ENCODE measurements at places on chromosomes 6 and 20.

GRCh38 chr6:110682460-110682853 is 132.8 kb downstream of the CDK19 start:
- DNase-seq, result peak; percentile 47

GRCh38 chr6:93964321-93964720 is 545.0 kb upstream of the EPHA7 start:
- no peak for DNase-seq

DNA sequence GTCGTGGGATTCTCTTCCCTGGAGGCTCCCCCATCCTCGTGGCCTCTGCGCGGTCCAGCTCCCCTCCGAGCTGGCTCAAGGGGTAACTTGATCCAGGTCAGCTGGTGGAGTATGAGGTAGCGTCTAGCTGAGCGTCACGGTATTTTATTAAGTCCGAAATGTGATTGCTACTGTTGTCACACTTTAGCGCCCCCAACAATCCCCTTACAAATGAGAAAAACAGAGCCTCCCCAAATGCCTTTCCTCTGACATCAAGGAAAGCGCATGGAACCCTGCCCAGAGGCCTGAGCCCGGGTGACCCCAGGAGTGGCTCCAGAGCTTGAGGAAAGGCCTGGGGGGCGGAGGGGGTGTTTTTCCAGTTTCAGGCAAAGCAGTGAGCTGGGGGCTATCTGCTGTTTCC is 192.4 kb downstream of the ZMYND8 start:
- DNase-seq, result no peak

- no peak for DNase-seq
These were observed 179.3 kb downstream of the TBXT start for GRCh38 chr6:165988302-165988756.

DNA sequence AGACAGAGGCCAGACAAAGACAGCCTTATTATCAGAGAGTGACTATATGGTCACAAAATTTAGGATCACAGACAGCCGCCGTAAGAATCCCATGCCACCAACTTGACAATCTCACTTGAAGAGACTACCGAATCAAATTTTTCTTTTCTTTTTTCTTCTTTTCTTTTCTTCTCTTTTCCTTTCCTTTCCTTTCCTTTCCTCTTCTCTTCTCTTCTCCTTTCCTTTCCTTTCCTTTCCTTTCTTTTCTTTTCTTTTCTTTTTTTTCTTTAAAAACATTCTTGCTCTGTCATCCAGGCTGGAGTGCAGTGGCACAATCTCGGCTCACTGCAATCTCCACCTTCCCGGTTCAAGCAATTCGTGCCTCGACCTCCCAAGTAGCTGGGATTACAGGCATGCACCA is 1.2 kb upstream of the EPPIN start:
- no peak for DNase-seq

DNA sequence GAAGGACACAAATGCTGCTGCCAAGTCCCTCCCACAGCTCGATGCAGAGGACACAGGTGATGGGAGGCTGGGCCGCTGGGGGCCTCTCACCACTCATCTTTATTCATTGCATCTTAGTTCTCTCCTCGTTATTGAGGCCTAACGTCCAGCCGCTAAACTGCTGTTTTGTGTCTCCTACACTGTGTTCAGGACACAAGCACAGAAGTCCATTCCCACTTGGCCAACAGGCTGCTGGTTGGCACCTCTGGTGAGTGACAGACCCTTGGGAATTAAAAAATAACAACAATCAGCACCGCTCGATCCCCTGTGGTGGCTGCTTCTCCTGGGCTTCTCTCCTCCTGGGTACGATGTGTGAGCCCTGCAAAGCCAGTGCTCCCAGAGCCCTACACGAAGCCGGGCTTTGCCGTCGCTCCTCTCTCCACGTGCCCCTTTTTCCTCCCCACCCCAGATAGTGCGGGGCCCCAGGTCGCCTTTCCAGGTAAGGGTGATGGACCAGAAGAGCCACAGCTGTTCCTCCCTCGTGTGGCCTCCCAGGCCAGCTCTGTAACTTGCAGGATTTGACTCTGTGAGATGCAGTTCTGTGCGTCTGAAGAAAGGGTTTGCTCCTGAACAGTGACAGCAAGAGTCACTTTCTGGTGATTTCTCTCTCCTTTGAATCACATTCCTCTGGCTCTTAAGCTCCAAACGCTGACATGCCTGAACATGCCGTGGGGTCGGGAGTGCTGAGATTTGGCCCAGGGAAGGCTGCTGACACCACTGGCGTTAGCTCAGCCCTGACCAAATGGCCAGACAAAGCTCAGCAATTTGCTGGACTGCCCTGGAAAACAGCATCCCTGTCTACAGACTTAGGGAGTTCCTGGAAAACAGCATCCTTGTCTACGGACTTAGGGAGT is 59.3 kb downstream of the DLL1 start:
- no peak for DNase-seq

GRCh38 chr20:32663335-32664011 is 10.3 kb downstream of the C20orf203 start:
- no peak for DNase-seq

GRCh38 chr6:170221753-170222400 is 69.0 kb downstream of the DLL1 start:
- DNase-seq, result no peak

DNA sequence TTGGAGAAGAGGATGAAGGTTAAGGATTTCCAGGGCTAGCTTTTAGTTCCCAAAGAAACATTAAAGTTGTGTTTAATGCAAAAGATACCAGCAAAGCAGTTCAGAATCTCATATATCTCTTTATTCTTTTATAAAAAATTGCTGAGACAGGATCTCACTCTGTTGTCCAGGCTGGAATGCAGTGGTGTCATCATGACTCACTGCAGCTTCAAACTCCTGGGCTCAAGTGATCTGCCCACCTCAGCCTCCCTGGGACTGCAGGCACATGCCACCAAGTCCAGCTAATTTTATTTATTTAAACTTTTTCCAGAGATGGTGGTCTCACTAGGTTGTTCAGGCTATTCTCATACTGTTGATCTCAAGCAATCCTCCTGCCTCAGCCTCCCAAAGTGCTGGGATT is 41.1 kb upstream of the CAP2 start:
- no peak for DNase-seq

- DNase-seq, result no peak
These were observed 51.1 kb upstream of the PREP start for GRCh38 chr6:105453968-105454367.

- DNase-seq, result no peak
These were observed 83.8 kb upstream of the ELOVL5 start for GRCh38 chr6:53432318-53433161.

DNA sequence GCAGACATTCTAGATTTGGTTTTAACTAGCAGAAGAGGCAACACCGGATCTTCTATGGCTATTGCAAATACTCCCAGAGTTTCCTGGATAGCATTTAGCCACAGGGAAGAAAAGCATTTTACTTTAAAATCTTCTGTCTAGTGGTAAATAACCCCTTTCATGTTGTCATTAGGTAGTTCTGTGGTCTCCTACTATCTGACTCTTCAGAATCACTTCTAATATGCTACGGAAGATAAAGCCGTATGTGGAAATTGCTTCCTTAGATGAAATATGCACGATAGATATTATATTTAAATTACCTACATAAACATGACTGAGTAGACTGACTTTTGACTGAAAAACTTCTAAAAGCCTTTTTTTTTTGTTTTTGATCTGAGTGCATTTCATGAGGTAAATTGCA is 759 bp downstream of the CRISP3 start:
- no peak for DNase-seq

GRCh38 chr6:157088841-157089240 is 234.5 kb downstream of the TMEM242 start:
- DNase-seq, result no peak

GRCh38 chr6:104173668-104174067 is 686.1 kb downstream of the HACE1 start:
- DNase-seq, result no peak

- no peak for DNase-seq
These were observed 196.2 kb upstream of the PRDM1 start for GRCh38 chr6:105889902-105890301.

DNA sequence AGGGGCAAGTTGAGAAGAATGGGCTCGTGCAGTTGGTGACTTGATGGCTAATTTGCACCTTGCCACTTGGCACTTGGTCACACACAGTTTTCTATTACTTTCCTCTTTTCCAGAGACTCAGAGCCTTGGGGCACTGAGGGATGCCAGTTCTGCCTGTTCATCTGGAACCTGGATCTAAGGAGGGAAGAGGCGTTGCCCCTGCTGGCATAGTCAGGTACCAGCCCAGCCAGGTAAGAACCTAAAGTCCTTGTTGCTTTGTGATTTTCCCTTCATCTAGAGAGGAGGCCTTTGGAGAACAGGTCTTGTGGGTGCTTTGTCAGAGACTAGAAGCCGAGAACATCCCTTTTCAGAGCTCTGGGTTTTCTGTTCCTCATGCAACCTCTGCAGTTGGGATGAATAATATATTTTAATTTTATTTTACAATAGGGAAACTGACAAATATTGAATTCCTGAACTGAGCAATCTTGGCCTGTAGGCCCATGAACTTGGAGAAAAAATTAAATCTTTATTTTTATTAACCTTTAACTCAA is 11.4 kb downstream of the SYTL3 start:
- DNase-seq, result no peak

- DNase-seq, result no peak
These were observed 30.9 kb downstream of the MAP3K5 start for GRCh38 chr6:136761227-136761922.

DNA sequence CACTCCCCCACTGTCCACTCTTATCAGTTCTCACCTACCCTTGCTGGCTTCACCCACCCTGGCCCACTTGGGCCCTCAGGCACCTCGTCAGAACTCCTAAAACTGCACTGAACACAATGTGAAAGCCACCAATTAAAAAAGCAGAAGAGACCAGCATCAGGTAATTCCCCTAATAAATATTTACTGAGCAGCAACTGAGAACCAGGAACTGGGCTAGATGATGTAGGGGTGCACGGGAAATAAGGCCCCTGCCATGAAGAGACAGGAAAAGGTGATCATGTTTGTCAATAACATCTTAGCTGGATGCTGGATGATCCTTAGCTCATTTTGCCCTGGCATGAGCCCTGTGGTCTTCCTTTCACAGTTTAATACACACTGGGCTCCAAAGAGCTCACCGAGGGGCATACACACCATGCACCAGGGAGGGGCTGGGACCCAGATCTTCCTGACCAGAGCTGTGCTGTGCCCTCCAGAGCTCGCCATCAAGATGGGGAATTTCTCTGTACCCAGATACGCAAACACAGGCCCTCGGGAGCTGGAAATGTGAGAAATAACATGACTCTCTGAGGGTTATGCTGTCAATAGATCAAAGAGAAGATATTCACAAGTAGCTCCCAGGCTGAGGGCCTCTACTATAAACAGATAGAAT is 113.6 kb upstream of the SLC22A16 start:
- DNase-seq, result no peak

- no peak for DNase-seq
These were observed 20.7 kb downstream of the SERPINB6 start for GRCh38 chr6:2950713-2951112.

DNA sequence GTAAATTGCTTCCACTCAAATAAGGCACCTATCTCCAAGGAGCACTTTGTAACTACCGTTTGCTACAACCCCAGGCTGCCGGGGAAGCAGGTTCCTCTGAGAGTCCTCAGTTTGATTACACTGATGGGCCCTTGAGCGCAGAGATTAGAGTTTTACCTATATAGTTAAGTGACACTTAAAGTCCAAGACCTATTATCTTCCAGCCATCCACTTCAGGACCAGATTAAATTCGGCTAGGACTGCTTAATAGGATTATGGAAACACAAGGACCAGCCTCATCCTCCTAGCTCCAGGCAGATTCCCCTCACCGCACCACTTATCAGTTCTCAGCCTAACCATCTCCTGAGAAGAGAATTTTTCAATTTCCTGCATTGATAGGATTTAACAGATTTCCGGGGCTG is 64.7 kb upstream of the TIAM2 start:
- DNase-seq, result no peak

DNA sequence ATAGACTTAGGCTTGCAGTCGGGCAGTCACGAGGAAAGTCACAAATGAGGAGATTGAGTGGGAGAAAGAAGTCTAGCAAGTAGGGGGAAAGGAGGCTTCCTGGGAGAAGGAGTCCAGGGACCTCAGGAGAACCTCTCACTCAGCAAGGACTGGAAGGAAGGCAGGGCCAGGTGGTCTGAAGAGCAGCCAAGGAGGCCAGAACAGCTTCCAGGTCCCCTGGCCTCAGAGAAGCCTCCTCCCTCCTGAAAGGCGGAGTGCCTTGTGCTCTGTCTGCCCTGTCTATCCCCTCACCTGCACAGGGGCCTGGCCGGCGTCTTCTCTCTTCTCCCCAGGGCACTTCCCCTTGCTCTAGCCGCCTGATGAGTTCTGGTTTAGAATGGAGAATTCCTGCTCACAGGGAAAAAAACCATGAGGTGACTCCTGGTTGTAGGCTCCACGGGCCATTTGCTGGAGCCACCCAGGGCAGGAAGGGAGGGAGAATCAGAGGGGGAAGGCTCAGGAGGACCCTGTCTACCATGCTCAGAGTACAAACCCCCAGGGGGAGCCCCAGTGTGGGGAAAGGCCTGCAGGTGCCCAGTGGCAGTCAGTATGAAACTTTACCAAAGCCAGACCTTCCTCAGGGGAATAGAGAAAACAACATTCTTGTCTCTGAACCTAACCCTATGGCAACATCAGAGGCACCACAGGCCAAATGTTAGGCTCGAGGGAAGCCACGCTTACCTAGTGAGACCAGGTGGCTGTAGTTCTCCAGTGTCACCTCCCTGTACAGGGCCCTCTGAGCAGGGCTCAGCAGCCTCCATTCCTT is 11.2 kb downstream of the ZNF337 start:
- DNase-seq, result no peak

DNA sequence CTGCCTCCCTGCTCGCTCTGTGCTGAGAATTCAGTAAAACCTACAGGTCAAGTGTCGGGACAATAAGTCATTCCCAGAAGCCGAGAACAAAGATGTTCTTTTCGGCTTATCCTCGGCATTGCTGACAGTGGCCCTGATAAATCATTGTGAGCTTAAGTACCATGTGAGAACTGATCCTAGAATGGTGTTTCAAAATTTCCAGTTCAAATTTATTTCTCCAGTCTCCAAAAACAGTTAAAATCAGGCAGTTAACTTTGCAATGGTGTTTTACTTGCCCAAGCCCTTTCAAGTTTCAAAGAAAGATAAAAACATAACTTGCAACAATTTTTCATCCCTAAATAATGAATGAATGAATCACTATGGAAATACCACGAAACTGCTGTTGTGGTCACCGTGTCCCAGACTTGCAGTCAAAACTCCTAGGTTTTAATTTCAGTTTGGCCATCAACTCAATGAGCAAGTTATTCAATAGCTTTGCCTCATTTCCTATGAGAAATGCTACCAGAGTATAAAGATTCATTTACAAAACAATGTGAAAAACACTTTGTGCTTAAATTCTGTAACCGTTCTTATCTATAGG is 4.3 kb downstream of the ATP5F1E start:
- DNase-seq, result no peak

DNA sequence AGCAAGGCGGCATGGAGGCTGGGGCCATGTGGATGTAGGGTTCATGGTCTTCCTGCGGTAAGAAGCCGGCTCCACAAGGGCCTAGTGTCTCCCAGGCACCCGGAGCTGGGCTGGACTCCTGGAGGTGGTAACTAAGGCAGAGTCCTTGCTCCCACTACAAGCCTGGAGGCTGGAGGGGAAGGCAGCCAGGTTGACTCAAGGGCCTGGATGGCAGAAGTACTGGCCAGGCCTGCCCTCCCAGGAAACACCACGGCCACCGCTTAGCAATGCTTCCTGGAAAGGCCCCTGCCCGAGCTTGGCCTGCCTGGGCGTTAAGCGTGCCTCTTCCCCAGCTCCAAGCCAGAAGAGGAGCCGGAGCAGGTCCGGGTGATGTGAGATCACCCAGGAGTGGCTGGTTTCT is 182.0 kb downstream of the ZDHHC14 start:
- DNase-seq, result no peak
